ENCODE measurements at places on chromosomes 12 and 14.

DNA sequence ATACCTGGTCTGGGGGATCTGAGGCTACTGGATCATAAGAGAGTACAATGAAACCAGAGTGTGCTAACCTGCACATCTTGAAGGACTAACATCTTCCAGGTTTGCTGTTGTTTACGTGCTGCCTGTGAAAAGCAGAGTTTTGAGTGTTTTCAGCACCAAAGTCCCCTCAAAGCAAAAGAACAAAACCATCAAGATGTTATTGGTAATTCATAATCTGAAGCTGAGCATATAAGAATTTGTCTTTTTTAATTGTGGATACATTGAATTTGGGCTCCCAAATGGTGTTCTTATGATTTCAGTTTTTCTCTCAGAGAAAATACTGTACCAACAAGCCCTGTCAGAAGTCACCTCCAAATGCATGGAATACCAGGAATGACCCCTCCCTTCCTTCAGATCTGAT is 110.2 kb downstream of the BTG1 start:
- no peak for DNase-seq

DNA sequence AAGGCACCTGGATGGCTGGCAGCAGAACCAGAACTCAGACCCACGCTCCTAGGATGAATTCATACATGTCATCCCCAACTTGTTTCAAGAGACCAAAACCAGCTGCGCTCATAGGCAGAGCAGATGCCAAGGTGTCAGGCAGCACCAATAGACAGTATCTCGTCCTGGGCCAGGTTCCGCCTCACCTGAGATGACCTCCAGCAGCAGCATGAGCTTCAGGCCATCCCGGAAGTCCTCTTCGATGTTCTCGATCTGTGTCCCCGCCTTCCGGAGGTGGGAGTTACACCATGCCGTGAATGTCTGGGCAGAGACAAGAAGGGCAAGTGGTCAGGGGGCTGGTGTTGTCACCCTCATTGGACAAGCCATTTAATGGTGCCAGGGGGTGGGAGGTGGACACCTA is 53.7 kb downstream of the ACTN1 start:
- no peak for DNase-seq

- no peak for DNase-seq
Observed at GRCh38 chr14:68111853-68112270, 292.3 kb downstream of the RAD51B start.

GRCh38 chr12:57049890-57050289 is at the start of gene MYO1A:
Gene MYO1A (minus strand): TSS chr12:57050129. CDS start chr12:57048323, 1,806 bp downstream.
- DNase-seq: no peak

DNA sequence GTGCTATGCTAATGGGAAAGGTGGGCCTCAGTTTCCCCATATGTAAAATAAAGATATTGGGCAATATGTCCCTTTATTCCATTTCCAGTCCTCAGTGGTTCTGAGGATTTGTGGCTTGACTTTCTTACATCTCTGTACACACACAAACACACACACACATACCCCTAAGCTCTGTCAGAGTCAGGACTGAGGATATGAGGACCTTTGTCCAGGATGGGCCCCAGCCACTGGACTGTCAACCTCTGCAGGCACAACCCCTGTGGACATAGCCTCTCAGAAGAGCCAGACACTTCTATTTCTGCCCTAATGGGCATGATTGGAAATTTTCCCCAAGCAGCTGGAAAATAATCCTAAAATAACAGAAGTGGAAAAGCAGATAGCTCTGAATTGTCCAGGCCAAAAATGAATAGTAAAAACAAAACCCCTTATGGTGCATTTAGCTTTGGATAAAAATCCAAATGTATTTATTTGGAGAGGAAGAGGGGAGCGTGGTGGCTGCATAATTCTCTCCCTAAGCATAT is 50.2 kb downstream of the RIN3 start:
- no peak for DNase-seq

DNA sequence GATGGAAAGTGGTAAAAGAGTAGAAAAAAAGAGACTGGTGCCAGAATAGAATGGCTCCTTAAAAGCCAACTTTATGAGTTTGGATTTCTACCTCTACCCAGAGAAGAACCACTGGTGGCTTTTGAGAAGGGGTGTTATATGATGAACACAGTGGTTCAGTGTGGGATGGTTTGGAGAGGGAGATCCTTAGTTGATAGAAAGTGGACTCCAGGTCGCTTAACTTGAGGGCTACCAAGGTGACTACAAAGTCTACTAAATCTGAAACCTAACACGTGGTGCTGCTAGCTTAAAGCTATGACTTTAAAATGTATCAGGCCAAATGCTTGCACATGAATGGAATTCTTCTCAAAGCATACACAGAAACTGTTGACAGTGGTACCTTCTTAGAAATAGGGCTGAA is 8.4 kb downstream of the SPTB start:
- no peak for DNase-seq

GRCh38 chr12:120536064-120536791 is 2.1 kb downstream of the RNF10 start:
- peak; percentile 24 for DNase-seq

DNA sequence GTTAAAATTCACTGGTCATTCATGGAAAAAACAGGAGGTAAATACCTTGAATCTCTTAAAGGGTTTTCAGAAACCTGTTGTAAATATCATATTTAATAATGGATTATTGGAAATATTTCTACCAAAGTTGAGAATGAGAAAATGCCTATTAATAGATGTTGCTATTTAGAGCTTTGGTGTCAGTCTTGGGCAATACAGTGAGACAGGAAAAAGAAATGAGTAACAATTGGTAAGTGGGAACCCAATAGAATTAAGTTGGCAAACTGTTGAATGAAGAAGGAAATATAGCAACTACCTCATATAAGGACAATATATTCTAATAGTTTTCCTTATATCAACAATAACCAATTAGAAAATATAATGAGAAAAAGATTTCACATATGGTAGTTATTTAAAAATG is 78.0 kb downstream of the ATF7IP start:
- DNase-seq: no peak

GRCh38 chr14:55977392-55978150 is 140.6 kb upstream of the PELI2 start:
- no peak for DNase-seq

- peak; percentile 90 for DNase-seq
Observed at GRCh38 chr14:106691601-106692291, 1165.4 kb downstream of the TMEM121 start.

DNA sequence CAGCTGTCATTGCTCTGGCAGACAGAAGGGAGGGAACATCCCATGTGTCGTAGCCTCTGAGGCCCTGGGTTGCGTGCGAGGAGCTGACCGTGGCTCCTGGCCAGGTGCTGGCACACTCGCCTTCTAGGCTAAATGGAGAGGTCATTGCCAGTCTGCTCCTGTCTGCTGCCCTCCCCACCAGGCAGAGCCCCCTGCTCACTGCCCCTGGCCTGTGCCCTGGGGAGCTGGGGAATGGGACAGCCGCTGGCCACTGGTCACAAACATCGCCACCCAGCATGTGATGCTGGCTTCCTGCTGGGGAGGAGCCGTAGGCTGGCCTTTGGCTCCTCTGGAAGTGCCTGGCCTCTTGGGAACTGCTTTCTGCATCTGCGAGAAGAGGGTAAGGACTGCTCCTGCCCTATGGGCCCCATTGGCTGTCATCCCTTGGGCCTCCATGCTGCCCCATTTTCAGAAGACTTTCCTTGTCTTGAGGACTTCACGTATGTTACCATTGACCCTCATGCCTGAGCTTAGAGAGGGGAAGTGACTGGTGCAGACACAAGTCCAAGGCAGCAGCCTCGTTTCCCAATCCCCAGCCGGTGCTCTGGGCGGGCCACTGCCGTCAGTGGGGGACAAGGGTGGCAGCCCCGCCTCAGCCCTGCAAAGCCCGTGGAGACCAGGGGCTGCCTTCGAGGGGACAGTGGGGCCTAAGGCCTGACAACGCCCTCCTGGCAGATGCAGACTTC is 2.0 kb upstream of the TNFAIP2 start:
- no peak for DNase-seq

DNA sequence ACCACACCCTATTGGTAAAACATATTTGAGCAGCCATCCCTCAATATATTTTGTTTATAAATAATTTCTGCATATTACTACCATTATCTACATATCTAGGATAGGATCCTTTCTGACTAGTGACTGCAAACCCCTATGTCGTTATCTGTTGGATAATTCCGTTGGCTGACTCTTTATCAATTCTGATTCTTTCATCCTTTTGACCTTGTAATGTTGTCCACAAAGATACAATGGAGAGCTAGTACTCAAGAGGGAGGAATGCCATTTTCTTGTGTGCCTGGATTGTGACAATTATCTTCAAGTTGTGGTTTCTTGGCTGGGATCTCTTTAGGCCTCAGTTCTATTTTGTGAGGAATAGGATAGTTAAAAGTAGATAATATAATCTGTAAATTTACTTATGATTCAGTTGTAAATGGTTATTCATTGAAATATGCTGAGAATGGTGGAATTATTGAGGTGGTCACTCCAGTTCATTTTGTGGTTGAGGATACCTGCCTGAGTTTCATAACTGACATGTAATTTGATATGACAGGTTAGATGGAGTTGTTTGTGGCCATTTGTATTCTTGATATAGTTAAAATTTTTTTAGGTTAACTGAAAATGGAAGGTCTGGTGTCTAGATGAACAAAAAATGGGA is 10.1 kb downstream of the CHST11 start:
- no peak for DNase-seq

- no peak for DNase-seq
Observed at GRCh38 chr12:52407918-52408317, 1.8 kb upstream of the KRT82 start.

DNA sequence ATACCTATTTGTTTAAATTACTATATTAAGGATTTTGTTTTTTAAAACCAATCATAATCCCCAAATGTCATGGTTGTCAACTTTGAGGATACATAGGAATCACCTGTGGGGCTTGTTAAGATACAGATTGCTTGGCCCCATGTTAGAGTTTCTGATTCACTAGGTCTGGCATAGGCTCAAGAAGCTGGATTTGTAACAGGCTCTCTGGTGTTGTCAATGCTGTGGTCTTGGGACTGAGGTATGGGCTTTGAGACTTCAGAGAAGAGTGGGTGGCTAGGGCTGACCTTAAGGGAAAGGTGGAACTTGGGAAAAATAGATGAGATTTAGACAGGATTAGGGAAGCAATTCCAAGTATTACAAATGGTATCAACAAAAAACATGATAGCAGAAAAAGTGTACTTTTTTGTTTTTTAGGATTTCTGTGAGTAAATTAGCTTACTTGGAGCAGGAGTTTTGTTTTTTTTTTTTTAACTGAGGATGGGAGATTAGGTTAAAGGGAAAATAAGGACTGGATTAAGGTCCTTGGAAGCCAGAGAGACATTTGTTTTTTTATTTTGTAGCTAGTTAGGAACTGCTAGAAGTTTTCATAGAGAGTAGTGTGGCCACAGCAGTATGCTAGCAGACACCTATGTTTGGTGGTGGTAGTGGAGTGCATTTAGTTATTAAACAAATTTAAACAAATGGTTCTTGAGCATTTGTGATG is 88.6 kb downstream of the RAD51B start:
- DNase-seq: no peak

DNA sequence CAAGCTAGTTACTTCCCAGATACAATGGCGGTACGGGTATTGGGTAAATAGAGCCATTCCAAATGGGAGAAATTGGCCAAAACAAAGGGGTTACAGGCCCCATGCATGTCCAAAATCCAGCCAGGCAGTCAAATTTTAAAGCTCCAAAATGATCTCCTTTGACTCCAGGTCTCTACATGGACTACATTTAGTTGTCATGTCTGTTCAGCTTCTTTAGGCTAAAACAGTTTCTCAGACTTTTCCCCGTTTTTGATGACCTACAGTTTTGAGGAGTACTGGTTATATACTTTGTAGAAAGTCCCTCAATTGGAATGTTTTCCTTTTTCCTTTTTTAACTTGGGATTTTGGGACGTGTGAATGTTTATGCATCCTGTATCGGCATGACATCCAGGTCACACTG is 4.7 kb downstream of the NT5DC3 start:
- DNase-seq: no peak

DNA sequence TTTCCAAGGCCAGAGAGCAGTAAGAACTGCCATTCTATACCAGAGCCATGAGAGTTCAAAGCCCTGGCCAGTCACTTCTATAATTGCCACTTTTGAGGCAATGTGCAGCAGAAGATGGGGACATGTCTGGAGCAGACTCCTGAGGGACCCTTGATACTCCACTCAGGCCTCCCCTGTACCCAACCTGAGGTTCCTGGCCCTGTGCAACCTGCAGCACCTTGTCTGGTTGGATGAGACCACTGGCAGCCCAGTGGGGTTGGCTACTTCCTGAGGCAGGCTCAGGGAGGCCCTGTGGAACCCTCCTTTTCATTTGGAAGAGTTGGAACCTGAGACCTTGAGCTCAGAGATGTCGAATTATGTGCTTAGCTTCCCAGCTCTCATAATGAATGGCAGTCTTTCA is 54.4 kb downstream of the GALNT16 start:
- DNase-seq: no peak

DNA sequence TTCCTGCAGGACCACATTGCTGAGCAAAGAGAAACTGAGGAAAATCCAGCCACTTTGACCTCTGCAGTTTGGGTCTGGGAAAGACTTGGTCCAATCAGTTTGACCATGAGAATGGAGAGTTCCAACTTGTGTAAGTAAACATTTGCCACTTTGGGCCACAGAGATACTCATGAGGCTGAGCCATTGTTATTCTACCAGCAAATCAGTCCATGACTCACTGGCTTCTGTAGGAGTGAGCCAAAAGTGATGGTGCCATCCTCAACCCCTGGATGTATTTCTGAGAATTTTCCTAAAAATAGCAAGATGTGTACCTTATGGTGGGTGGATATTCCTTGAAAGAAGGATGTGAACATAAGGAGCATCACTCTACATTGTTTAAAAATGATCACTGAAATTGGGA is 192.9 kb upstream of the OR4E1 start:
- DNase-seq: no peak

GRCh38 chr14:94638961-94639817 is 27.0 kb downstream of the SERPINA3 start:
- no peak for DNase-seq

DNA sequence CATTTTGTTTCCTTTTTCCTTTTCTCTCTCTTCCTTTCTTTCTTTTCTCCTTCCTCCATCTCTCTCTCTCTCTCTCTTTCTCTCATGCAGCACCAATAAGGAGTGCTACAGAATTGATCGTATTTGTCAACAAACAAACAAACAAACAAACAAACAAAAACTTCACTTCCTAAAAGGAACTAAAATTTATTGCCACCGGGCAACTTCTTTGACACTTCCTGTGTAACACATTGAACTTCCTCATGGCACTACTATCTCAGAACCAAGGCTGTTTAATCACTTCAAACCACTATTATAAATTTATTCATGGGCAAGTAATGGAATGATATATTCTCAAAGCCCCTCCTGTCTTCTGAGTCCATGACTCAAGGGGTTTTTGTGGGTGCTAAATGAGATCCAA is 51.3 kb downstream of the SERPINA3 start:
- no peak for DNase-seq

Measured in stimulated activated naive CD8-positive, alpha-beta T cell treated with anti-CD3 and anti-CD28 coated beads, Interleukin-15, Interleukin-2, amounts not matched to agents 100 U/mL and 50 U/mL, for 24 hours (primary cell).